Fibroblast of skin of left biceps (primary cell): ENCODE measurements at places on chromosomes 7 and 10.
A peak's percentile ranks its signal among the peaks of the same experiment; 100 is the strongest.

GRCh38 chr10:102287538-102287937 is 42.2 kb downstream of the GBF1 start:
- DNase-seq = no peak

DNA sequence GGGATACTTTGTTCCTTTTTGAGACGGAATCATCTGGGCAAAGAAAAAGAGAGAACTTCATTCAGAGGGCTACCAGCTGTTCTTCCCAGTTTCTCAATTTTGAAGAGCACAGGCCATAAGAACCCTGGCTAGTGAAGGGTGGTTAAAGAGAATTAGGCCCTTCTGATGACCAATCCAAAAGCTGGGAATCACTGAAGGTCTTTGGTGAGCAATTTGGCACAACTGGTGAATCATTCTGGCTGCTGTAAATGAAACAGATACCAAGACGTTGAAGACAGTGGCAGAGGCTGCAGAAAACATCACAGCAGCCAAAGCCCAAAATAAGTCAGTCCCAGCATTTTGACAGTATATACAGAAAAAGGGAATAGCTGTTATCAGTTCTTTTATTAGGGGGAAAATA is 5.1 kb downstream of the RAPGEF5 start:
- no peak for DNase-seq

DNA sequence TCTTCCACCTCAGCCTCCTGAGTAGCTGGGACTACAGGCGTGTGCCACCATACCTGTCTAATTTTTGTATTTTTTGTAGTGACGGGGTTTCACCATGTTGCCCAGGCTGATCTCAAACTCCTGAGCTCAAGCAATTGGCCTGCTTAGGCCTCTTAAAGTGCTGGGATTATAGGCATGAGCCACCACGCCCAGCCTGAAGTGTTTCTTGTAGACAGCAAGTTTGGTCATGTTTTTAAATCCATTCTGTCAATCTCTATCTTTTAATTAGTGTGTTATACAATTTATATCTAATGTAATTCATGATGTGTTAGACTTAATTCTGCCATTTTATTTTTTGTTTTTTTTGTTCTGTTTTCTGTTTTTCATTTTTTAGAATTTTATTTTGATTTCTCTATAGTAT is 17.2 kb upstream of the MXI1 start:
- DNase-seq = no peak

DNA sequence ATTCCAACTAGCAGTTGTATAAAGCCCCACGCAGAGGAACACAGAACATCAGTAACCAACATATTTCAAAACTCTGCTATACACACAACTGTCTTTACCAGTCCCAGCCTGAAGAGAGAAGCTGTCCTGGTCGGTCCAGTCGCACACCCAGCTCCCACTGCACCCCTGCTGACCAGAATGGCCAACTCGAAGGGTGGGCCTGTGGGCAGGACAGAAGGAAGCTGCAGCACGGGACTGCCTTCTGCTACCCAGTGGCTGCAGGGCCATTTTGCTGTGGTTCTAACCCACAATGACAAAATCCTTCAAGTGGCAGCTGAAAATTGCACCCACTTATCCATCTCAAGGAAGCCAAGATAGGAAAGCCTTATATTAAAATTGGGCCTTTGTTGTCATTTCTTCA is 48.2 kb downstream of the GSDME start:
- DNase-seq = no peak

- no peak for DNase-seq
Observed at GRCh38 chr7:10237306-10237705, 736.4 kb upstream of the PHF14 start.

DNA sequence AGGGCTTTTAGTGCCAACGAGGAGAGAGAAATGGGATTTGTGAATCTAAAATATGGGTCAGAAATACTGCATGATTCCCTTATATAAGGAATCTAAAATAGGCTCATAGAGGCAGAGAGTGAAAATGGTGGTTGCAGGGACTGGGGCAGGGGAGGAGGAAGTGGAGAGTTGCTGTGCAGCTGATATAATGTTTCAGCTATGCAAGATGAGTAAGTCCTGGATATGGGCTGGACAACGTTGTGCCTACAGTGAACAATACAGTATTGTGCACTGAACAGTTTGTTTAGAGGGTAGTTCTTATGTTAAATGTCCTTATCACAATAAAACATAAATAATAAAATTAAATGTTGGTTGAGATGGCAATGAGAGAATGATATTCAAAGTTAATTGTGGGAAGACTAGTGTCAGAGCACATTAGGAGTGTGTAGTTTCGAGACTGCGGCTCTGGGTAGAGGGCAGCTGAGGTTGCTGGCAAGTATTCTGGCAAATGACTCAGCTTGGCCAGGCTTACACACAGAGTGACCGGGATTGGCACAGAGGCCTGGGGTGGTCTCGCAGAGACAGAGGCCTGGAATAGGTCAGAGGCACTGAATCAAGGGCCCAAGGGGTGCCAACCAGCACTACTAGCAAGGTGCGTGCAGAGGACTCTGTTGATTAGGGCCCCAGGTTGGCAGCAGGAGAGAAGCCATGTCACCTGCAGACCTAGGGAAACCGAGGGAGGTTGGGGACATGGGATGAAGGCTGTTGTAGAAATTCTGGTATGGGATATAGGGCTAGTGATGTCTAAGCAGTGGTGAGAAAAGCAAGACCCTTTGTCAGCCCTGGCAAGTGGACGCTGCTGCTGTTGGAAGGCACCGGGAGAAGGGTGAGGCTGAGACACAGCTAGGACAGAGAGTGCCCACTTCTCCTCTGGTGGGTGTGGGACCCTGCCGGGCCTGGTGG is 2.8 kb upstream of the DEPP1 start:
- no peak for DNase-seq

GRCh38 chr10:49690698-49691356 is 11.4 kb downstream of the C10orf53 start:
- DNase-seq = no peak

DNA sequence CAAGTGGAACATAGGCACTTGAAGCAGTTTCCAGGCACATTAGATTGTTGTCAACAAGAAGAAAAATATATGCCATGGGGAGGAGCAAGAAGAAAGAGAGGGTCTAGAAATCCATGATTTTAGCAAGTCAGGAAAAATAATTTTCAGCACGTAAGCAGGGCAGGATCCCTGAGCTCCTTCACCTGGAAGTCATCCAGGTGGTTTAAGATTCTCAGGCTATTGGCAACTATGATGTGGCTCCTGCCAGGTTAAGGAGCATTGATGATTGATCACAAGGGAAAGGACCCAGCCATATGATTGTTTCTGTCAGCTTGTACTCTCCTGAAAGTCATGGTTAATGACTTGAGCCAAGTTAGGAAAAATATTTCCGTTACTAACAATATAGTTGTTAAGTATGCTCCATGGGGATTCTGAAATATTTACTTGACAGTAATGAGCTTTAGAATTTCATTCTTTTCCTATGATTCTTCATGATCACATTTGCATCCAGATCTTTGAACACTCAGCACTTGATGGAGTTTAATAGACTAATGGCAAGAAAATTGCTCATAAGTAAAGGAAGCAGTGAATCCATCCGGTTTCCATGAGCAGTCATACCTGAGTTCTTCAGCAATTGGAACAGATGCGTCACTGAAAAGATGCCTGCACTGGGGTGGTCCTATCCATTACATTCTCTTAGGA is 209.1 kb downstream of the BICC1 start:
- peak; percentile 71 for DNase-seq

- no peak for DNase-seq
Observed at GRCh38 chr7:155288055-155288454, 9.6 kb upstream of the INSIG1 start.

GRCh38 chr10:36114913-36115312 is 472.8 kb upstream of the FZD8 start:
- DNase-seq = peak; percentile 27

- DNase-seq = no peak
Observed at GRCh38 chr7:91114232-91114631, 150.0 kb upstream of the FZD1 start.

DNA sequence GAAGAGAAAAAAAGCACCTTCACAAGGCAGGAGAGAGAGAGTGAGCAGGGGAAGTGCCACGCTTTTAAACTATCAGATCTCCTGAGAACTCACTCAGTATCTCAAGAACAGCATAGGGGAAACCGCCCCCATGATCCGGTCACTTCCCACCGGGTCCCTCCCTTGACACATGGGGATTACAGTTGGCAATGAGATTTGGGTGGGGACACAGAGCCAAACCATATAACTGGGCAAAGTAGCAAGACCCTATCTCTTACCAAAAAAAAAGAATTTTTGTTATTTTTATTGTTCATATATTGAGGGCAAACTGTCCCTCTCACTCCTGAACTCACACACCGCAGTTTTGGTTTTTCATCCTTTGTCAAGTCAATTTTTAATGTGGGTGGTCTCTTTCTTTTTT is 18.2 kb upstream of the ZRANB1 start:
- DNase-seq = no peak

- no peak for DNase-seq
Observed at GRCh38 chr10:26571655-26572054, 125.8 kb upstream of the PDSS1 start.

- no peak for DNase-seq
Observed at GRCh38 chr7:137881607-137882260, 35.0 kb upstream of the DGKI start.

DNA sequence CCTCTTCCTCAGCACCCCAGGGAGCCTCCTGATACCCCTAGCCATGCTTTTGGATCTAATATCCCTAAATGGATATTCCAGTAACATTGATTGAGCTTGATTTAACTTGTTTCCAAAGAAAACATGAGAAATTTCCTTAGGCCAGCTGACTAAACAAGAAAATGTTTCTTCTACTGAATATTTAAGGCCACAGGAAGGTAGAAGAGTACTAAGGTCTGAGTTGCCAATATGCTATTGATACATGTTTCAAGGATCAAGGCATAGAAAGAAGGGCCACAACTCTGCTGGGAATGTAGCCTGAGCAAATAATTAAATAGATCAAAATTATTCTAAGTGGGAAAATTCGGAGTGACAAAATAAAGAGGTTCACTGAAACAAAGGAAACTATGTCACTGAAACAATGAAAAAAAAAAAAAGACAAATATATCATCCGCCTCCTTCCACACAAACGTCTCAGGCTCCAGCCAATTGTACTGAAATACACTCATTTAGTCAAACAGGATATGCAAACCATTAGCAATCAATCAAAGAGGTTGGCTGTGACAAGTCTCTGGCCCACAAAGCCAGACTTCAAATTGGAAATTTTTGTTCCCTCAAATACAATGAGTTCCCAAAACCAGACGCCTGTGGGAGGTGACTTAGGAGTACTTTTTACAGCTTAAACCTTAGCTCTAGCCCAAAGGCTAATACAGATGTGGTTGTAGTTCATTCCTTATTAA is 396.2 kb downstream of the HTR7 start:
- no peak for DNase-seq

DNA sequence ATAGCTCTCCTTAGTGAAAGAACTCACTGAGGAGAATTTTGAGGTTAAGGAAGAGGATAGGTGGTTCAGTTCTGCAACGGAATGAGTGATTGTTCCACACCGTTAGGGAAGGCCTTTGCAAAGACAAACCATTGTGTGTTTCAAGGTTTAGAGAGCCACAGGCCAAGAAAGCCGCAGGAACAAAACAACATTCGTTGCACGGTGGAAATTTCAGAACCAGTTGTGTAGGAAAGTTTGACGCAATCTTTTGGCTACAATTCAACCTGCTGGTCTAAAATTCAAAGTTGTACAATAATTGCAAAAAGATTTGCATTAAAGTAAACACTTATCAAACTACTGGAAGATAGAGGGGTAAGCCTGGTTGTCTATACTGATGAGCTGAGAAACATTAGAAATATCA is 91.4 kb downstream of the FAM107B start:
- DNase-seq = no peak
